Stimulated activated naive CD8-positive, alpha-beta T cell treated with anti-CD3 and anti-CD28 coated beads, Interleukin-15, Interleukin-2, amounts not matched to agents 100 U/mL and 50 U/mL, for 24 hours (primary cell): ENCODE measurements at places on chromosomes 2 and 18.
A peak's percentile ranks its signal among the peaks of the same experiment; 100 is the strongest.

- DNase-seq: no peak
These were observed 1.7 kb downstream of the AMER3 start for GRCh38 chr2:130756874-130757668.

- no peak for DNase-seq
These were observed 171.5 kb upstream of the FHL2 start for GRCh38 chr2:105570326-105570725.

DNA sequence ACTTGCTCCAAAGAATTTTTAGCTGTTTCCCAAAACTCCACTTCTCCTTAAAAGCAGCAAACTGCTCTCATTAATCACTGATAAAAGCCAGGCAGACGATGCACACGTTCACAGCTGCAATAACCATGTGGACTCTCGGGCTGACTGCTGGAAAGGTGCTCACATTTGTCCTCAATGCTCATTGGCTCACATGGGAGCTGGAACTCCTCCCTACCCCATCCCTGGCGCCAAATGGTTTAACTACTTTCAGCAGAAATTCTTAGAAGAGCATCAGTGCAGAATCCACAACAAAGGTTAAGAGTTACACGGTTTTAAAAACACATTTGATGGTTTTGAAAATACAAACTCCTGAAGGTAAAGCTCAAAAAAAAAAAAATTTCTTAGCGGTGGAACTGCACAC is 117.1 kb downstream of the NOL10 start:
- no peak for DNase-seq

DNA sequence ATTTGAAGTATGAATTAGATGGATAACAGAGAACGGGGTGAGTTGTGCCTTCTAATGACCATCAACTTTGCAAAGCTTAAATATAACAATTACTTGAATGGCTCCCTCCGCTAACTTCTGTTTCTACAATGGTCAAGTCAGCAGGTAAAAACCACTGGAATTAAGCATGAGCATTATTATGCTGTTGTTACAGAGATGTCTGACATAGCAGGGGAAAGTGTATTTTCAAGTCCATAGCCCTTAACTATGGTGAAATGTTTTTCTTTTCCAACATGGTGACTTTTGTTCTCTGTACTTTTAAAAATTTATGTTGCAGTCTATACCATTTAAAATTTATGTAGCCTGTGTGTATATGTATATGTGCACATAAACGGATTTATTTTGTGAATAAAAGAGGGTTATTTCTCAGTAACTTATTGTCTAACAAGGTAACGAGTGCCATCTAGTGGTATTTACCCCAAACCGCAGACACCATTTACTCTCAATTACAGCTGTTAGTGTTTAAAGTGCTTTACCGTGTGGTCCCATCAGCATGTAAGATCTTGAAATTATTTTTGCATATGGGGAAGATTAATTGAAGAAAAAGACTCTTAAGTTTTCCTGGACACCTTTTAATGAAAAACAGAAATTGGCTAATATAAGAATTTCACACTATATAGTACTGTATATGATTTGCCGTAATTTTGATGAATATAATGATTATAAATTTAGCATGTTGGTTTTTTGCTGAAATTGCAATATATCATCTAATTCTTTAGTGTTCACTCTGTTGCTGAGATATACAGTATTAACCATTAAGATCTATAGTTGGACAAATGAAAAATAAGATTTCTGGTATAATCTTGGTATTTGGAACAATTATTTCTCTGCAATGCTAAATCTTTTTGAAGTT is 78.2 kb downstream of the UBE2E3 start:
- peak; percentile 26 for DNase-seq

DNA sequence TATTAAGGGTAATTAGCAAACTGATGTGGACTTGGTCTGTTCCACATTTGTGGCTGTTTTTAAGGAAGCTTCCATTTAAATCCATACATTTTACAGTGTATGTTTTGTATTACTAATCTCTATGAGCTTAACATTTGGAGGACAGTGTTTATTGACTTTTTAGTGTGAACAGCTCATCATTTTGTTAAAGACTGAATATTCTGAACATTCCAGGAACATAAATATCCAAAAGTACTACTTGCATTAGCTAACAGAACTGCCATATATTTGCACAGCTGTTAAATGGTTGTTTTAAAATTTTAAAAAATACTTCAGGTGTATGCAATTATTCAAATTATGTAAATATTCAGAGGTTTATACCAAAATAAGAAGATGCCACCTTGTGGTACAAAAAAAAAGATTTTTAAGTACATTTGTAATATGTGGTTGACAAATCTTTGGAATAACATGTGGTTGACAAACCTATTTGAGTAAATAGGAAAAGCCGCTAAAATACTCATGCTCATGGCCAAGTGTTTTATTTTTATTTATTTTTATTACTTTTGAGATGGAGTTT is 439.7 kb upstream of the FANCL start:
- no peak for DNase-seq

DNA sequence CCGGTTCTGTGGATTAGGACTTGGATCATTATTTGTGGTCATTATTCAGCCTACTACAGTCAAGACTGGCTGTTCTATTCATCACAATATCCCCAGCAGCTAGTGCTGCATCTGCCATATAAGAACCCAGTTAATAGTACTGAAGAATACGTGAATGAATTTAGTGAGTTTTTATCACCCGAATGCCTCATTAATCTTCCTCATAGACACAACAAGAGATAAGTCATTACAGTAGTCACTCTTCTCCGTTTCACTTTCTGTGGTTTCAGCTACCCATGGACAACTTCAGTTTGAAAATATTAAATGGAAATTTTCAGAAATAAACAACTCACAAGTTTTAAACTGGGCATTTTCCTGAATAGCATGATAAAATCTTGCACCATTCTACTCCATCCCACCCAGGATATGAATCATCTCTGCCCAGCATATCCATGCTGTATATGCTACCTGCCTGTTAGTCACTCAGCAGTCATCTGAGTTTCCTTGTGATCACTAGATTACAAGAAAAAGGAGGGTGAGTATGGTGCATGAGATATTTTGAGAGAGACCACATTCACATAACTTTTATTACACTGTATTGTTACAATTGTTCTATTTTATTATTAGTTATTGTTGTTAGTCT is 363.7 kb upstream of the CHAC2 start:
- DNase-seq: no peak

GRCh38 chr2:167582619-167583018 is 664.8 kb downstream of the STK39 start:
- DNase-seq: no peak

DNA sequence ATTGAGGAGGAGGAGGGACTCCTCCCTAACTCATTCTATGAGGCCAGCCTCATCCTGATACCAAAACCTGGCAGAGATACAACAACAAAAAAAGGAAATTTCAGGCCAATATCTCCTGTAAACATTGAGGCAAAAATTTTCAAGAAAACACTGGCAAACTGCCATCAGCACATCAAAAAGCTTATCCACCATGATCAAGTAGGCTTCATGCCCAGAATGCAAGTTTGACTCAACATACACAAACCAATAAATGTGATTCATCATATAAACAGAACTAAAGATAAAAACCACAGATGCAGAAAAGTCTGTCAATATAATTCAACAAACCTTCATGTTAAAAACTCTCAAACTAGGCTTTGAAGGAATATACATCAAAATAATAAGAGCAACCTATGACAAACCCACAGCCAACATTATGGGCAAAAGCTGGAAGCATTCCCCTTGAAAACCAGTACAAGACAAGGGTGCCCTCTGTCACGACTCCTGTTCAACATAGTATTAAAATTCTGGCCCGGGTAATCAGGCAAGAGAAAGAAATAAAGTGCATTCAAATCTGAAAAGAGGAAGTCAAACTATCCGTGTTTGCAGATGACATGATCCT is 1014.3 kb downstream of the CBLN2 start:
- DNase-seq: no peak

DNA sequence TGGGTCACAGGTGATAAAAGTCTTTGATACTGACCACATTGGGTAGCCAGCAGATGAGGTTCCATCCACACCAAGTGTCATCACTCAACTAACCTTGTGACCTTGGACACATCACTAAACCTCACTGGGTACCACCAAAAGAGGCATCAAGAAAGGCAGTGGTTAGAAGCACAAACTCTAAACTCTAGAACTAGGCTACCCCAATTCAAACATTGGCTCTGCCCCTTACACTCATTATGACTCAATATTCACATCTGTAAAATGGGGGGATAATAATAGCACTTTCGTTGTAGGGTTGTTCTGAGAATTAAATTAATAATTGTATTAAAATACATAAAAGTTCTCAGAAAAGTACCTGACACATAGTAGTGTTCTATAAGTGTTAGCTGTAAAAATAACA is 15.8 kb upstream of the SMAD7 start:
- DNase-seq: no peak

DNA sequence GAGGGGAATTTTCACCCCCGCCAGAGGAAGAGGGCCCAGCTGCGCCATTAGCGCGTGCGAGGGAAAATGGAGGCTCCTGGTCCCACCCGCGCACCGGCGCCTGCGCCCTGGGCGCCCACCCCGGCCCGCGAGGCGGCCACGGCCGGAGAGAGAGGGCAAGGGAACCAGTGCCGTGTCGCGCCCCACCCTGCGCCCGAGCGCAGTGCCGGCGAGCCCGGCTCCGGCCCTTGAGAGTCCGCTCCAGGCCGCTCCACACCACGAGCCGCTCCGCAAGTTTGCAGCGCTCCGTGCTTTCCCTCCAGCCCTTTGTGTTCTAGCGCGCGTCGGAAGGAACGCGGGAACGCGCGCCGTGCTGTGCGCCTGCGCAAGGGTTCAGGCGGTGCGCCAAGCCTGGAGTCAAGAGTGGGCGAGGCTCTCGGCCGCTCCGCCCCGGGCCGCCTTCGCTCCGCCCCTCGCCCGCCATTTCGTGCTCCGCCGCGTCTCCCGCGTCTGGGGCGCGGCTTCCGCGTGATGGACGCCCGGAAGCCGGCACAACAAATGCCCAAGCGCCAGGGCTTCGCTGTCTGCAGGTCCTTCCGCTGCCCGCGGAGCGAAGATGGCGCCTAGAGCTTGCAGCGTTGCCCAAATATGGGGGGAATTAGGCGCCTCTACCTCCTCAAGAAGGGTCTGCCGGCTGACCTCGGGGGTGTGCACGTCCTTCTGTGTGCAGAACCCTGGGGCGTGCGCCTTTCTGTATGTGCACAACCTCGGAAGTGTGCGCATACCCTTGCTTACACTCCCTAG is 46.1 kb upstream of the PTMA start:
- peak; percentile 97 for DNase-seq

- DNase-seq: no peak
These were observed 57.5 kb upstream of the AGPS start for GRCh38 chr2:177334940-177335543.

- no peak for DNase-seq
These were observed 218.5 kb downstream of the TFCP2L1 start for GRCh38 chr2:121066526-121066925.

DNA sequence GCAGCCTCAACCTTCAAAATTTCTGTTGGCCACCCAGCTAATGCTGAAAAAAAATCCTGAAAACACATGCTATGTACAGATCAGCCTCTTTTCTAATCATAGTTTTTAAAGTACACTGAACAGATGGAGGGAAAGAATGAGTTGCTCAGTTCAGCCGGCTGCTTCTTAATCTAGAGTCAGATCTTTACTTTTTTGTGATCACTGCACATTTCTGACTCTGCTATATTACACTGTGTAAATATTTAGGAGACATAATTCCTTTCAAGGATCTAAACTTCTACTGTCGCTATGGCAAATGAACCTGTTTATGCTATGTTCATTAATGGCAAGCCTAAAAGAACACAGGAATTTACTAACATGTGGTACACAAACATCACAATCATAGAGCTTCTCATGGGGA is 114.2 kb downstream of the SRBD1 start:
- no peak for DNase-seq

- no peak for DNase-seq
These were observed 24.3 kb downstream of the UPP2 start for GRCh38 chr2:158125756-158126498.

DNA sequence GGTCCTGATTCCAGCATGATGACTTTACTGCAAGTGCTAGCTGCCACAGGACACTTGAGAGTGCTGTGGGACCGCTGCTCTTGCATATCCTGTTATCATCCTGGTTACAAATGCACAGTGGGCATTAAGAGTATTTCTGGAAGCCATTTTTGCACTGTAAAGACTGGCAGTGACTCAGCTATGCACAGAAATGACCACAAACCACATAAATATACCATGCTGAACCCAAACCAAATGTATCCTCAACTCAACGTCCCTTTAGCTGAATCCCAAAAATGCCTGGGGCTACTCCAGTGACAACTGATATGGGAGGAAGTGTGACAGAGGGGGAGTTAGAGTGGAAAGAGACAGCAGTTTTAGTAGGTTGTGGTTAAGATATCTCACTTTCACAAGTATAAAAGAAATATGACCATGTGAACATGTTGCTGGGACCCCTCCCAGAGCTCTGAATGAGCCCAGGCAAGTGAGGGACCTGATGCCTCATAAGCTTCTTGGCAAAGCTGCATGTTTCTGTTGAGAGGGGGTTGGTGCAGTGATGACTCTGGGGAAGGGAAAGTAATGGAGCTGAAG is 37.3 kb downstream of the RHBDD1 start:
- peak; percentile 8 for DNase-seq

DNA sequence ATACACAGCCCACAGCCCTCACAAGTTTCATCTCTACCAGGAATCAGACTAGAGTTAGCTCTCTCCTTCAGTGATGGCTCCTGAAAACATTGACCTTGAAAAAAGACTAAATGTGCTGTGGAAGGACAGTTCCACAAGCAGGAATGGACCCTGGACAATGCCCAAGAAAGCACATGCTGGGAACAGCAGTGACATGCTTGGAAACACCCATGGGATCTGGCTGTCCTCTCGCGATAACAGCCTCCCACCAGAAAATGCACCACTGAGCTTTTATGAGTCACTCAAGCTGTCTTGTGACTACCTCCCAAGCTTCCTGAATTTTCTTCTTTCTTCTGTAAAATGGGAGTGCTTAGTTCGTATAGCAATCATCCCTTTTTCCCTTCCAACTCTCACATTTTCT is 269.2 kb downstream of the LRATD1 start:
- DNase-seq: no peak

DNA sequence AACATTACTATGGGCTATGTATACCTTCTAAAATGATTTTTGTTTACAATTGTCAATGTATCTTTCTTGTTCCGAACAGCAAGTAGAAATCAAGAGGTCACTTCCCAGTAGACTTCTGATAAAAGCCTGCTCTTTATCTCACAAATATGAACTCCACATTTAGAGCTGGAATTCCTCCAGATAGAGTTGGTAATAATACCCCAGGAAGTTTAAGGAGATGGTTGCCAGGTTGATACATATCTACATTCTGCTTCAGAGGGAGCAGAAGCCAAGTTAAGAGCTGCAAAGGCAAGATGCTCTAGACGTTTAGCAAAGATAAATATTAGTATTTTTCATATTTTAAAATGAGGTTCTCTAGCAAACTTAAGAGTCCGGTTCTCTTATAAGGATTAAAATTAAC is 267.0 kb downstream of the ERBB4 start:
- DNase-seq: no peak
